ENCODE measurements at places on chromosomes 1 and 21.

GRCh38 chr1:197029749-197030148 lies 37.3 kb downstream of the F13B start:
- DNase-seq: no peak

- no peak for DNase-seq
Measured at GRCh38 chr1:223264529-223264928, 99.4 kb downstream of the SUSD4 start.

DNA sequence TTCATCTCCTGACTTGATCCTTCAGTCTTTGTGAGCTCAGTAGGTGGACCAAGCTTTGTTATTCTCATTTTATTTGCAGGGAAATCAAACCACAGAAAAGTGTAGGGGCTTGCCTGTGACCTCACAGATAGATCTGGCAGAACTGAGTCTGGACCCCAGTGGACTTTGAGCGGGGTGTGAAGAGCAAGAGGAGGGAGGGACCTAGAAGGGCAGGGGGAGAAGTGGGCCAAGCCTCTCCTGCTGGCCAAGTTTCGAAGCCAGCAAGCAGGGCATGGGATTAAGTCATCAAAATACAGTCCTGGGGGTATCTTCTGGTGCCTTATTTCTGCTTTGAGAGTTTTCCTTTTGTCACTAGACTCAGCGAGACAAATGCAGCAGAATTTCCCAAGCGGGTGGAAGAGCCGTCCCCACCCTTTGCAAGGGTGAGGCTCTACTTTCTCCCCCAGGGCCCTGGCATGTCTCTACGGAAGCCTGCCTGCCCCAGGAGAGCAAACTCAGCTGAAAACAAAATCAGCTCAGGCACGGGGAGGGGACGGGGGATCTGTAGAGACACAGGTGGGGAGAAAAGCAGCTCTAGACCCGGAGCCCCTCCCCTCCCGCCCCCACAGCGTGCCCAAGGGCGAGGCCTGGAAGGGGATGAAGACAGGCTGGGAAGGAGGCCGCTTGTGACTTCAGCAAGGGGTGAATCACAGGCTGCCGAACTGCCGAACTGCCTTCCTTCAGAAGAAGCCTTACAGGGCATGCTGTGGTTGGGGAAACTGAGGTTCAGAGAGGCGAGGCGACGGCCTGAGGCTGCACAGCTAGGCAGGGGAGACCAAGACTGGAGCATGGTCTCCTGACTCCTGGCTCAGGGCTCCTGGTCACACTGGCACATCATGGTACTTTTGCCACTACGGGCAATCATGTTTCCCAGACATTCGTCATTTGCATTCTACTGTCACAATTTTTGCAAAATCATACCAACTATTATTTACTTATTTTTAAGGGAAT lies 19.2 kb downstream of the PKP1 start:
- DNase-seq: no peak

DNA sequence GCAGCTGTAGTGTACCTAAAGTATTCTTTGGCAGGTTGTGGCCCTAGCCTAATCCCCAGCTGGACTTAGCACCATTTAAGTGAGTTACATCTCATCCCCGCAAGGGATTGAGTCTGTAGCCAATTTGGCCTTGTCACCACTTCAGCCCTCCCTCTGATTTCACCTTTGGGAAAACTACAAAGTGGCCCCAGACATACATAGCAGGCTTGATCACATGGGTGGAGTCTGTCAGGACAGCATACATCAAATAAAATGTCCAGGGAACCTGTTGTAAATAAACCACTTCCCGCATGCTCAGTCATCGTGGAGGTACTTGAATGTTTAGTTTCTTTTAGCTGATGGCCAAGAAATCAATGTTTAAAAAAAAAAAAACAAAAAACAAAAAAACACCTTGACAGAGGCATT lies 142.5 kb downstream of the DHRS3 start:
- DNase-seq: peak; percentile 37
